Activated CD4-positive, alpha-beta memory T cell treated with anti-CD3 and anti-CD28 coated beads for 36 hours (primary cell): ENCODE measurements at places on chromosomes 11 and 22. TPM values are rescaled to one million over a fixed set of nuclear protein-coding genes. Genes with fewer than 3 reads are reported as not detected.
A peak's percentile ranks its signal among the peaks of the same experiment; 100 is the strongest.

DNA sequence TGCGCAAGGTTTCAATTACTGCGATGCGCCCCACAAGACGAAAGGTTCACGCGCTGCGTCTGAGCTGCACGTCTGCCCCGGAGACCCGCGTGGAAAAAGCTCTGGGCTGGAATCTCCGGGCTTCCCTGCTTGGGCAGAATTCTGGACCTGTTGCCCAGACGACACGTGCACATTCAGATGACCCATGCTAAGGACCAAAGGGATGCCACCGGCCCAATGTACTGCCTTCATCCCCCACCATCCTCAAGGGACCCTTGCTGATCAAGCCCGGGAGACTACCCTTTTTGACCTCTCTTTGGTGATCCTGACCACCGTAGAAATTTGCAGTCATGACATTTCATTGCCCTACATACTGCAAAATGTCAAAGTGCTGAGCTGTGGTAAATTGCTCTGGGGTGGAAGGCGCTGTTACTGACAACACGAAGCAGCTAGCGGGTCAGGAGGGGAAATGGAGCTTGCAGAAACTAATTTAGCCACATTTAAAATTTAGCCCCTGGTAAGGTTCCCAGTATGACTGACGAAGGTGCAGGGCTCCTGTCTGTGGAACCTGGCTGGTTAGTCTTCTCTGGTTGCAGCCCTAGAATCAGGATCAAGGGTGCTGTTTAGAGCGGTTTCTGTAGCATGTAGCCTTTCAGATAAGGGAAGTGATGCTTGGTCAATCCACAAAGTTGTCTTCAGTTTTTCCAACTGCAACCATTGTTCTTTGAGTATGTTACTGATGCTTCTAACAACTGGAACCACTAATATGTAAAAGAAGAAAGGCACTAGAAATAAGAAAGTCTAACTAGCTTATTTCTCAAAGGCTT, 81.9 kb downstream of the PRR5L start:
- no peak for DNase-seq

The PLAAT4 gene
- total RNA-seq = 35.7 TPM

DNA sequence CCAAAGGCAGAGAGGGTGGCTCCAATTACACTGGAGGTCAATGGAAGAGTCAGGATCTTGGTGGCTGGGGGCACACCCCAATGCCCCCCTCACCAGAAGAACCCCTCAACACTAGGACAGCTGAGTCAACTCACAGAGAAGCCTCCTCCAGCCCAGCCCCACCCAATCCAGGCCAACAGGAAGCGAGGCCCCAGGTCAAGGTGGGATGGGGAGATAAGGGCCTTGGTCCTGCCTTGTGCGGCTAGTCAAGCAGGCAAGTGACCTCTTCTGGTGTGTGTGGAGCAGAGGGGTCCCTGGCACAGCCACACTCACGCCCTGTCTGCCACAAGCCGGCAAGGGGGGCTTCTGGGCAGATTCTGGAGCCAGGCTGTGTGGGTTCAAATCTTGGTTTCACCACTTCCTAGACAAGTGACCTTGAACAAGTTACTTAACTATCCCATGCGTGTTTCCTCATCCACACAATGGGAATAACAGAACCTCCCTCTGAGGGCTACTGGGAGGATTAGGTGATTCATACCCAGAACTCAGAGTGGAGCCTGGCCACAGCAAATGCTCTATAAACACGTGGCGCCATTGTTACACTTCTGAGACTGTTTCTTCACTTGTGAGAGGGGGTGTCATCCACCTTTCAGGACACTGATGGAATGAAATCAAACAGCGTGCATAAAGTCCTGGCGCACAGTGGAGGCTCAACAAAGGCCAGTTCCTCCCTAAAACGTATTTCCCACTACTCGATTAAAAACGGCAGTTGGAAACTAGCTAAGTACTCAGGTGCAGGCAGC, 3.2 kb downstream of the TTLL12 start:
- no peak for DNase-seq

GRCh38 chr22:26957897-26958296, 300.5 kb downstream of the MIAT start:
- DNase-seq = no peak

DNA sequence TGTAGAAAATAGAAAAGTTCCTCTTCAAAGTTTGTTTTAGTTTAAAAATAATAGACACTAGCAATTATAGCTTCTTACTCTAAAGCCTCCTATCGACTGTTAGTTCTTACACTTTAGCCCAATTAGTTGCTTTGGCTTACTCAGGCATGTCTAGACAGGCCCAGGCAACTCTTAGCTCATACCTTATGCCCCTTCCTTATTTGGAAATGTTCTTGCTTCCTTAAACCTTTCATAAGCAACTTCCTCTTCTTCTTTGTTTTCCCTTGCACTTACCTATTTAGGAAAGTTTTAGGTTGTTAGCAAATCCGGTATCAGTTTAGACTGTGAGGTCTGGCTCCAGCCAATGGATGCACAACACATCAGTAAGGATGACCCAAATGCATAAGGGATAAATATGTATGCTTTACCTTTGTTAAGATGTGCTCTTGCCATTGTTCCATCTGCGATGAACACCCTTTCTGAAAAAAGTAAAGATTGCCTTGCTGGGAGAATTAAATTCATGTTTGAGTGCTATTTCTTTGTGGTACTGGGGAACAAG, 1277.5 kb upstream of the CNTN5 start:
- DNase-seq = no peak

The DEUP1 gene
- total RNA-seq = not detected

GRCh38 chr11:118401151-118401879, at the start of gene ATP5MG:
Gene ATP5MG (plus strand): TSS chr11:118401606. CDS start chr11:118401666, 60 bp downstream.
- peak; percentile 95 for DNase-seq

GRCh38 chr22:46350646-46351045, 15.1 kb downstream of the TRMU start:
- no peak for DNase-seq

DNA sequence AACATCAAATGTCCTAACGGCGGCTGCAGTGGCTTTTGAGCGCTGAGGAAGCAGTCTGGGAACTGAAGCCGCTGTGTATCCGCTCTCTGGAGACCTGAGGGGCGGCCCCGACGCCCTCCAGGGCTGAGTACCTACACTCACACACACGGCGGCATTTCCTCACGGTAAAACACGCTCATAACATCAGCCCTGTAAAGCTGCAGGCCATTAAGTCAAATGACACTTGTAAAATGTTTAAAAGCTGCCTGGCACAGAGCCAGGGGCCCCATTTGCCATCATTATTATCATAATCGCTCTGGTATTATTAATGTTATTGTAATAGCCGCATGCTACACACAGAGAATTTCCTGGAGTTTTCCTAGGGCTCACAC, 5.1 kb downstream of the CARS1 start:
- no peak for DNase-seq

- no peak for DNase-seq
Observed at GRCh38 chr11:129803533-129803932, 12.1 kb upstream of the TMEM45B start.

DNA sequence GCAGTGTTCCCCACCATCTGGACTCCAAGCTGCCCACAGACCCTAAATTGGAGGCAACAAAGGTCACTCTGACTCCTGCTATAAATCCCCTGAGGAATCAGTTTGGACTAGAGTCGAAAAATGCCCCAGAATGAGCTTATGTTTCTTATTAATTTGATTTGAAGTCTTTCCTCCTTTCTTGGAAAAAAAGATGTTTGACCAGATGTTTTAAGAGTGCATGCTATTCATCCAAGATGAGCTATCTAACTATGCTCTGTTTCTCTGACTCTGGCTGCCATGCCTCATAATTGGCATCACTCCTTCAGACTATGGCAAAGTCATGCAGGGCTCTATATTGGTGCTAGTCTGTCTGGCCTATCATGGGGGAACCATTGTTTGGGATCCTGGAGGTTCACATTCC, 174.0 kb downstream of the SPON1 start:
- DNase-seq = no peak

DNA sequence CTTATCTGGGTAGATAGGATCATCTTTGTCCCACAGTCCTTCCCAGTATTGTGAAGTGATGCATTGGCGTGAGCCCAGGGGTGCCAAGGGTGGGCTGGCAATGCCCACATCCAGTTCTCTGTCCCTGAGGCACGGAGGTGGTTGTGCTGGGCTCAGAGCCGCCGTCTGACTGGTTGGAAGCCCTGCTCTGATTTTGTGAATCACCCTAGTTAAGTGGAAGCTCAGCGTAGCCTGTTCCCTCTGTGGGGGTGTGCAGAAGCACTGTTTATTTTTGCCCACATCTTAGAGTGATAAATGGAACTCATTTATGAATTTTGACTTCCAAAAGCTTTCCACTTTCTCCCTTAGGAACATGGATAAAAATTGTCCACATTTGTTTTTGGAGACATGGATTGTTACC, 13.6 kb downstream of the BCR start:
- DNase-seq = no peak

DNA sequence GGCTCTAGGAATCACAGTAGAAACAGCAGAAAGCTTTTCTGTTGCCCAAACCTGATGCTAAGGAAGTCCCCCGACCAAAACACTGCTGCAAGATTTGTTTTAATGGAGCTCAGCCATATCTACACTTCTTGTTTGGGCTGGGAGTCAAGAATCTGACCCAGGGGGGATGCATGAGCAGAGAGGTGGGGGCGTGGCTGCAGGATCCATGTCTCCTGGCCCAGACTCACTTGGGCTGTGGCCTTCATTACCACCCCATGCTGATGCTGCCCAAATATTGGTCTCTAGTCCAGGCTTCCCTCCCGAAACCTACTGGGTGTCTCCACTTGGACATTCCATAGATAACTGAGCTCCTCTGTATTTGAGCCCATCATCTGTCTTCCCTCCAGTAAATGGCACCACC, 361.5 kb upstream of the LARGE1 start:
- no peak for DNase-seq

The PYGM gene
- 0.94 TPM for total RNA-seq

- no peak for DNase-seq
Observed at GRCh38 chr11:68950762-68951161, 30.0 kb downstream of the MRGPRD start.

The PAK1 gene
- 30.4 TPM for total RNA-seq

The C22orf39 gene
- 23.5 TPM for total RNA-seq

- no peak for DNase-seq
Observed at GRCh38 chr11:8567602-8568198, 26.3 kb downstream of the STK33 start.

GRCh38 chr11:2101171-2101675, 38.0 kb downstream of the IGF2 start:
- no peak for DNase-seq

The KCNQ1 gene
- 10.8 TPM for total RNA-seq

The VSIG2 gene
- 0.31 TPM for total RNA-seq

DNA sequence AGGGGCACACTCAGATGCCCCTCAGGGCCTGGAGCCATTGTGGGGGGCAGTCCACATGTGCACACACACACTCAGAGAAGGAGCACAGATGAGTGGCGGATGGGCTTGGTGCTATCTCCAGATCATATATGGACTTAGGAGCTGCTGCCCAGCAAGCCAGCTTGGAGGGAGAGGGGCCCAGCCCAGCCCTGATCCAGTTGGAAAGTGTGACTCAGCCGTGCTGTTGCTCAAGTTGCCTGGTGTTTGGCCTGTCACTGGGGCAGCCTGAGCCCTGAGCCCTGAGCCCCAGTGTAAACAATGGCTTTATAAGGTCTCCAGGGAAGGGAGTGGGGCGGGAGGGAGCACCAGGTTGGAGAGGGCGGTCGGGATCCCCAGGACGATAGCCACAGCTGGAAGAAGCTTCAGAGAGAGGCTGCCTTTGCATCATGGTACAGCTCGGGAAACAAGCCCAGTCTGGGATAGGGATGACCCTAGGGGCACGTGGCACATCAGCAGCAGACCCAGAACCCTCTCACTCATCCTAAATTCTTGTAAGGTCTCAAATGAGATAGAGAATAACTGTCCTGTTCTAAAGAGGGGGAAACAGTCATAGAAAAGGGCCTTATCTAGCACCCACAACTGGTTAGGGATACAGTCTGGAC, 4.8 kb downstream of the SELENOM start:
- no peak for DNase-seq

- no peak for DNase-seq
Observed at GRCh38 chr11:111395749-111396148, 16.7 kb upstream of the POU2AF1 start.

- DNase-seq = no peak
Observed at GRCh38 chr11:63375434-63375833, 5.8 kb downstream of the SLC22A9 start.

- DNase-seq = no peak
Observed at GRCh38 chr22:21936151-21936775, 16.4 kb downstream of the PPM1F start.

DNA sequence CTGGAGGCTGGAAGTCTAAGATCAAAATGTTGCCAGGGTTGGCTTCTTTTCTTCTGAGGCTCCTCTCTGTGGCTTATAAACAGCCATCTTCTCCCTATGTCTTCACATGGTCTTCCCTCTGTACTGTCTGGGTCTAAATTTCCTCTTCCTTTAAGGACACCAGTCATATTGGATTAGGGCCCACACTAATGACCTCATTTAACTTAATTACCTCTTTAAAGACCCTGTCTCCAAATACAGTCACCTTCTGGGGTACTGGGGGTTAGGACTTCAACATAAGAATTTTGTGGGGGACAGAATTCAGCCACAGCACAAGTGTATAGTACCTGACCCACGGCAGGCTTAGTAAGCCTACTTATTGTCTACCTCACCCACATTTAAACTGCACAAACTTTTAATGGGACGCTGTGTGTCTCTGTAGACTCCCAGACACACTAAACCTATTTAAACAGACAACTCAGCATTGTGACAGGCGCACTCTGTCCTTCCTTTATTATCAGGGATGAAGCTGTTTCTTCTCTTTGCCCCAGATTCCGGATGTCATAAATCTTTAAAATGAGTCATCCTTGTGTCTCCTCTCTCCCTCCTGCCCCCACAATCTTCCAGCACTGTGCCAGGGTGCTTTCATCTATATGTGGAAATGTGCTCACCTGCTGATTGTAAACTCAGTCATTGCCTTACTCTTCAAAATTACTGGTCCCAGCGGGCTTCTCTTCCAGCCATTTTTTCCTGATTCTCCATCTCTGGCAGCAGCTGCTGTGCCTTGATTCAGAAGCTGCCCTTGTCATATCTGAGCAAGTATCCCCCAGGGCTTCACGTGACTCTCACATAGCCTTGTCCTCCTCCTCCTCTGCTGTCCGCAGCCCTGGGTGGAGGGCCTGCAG, 5.4 kb upstream of the MAPK8IP1 start:
- no peak for DNase-seq

GRCh38 chr11:7525424-7525823, 11.6 kb downstream of the PPFIBP2 start:
- DNase-seq = no peak

The C22orf42 gene
- not detected for total RNA-seq

The NLRP10 gene
- not detected for total RNA-seq

The NXPE2 gene
- total RNA-seq = not detected
